Type B pancreatic cell (in vitro differentiated cells): ENCODE measurements at places on chromosomes 13 and 19. TPM values are rescaled to one million over a fixed set of nuclear protein-coding genes. Genes with fewer than 3 reads are reported as not detected.
A peak's percentile ranks its signal among the peaks of the same experiment; 100 is the strongest.

CABP5 gene
- total RNA-seq = not detected in 2 replicates

FUT2 gene
- 9.0 and 13.3 TPM in 2 replicates for total RNA-seq

CEACAM20 gene
- total RNA-seq = 2.3 TPM in 1 of 2 replicates, not detected in the other

PNMA8B gene
- 0.17 and 2.4 TPM in 2 replicates for total RNA-seq

DNA sequence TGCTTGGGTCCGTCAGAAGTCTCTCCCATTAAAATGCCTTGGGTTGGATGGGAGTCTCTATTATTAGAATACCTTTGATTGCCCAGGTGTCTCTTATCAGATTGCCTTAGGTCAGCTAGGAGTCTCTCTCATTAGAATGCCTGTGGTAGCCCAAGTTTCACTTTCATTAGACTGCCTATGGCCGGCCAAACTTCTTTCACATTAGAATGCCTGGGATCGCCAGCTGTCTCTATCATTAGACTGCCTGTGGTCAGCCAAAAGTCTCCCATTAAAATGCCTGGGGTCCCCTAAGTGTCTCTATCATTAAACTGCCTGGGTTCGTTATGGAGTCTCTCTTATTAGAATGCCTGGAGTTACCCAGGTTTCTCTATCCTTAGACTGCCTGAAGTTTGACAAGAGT, 1476.7 kb downstream of the UQCRFS1 start:
- H3K27ac ChIP-seq = no peak overlapping the region
- H3K36me3 ChIP-seq = peaks cover 42% of the 10 kb centered on the region
- DNase-seq = peak; percentile 7
- H3K27me3 ChIP-seq = no peaks in the 10 kb centered on the region
- H3K4me1 ChIP-seq = no peaks in the 10 kb centered on the region

DNA sequence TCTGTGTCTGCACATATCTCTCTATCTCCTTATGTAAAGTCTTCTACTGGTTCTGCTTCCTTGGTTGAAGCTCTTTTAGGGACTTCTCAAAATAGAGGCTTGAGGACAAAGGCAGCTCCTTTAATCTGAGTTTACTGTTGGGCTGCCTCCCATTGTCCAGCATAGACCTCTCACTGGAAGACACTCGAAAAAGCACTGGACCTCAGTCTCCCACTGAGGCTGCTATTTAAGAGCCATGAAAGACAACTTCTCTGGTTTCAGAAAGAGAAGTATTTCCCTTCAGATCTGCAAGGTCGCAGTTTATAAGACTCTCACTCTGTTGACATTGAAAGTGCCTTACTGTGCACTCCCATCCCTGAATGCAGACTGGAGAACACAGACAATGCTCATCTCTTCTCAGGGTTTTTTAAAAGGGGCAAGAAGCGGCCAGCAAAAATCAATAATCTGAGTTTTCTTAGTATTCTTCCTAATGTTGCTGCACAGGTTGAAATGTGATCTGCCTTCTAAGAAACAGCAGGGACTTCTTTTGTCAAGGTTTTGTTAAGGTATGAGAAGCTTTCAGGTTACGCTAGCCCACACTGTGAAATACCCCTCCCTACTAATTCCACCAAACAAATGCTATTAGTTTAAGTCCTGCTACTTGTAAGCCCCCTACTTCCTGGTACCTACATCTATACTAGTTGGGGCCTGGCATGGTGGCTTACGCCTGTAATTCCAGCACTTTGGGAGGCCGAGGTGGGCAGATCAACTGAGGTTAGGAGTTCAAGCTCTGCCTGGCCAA, 450.0 kb upstream of the SLC10A2 start:
- no peak overlapping the region for H3K27ac ChIP-seq
- H3K4me1 ChIP-seq = peaks cover 14% of the 10 kb centered on the region
- no peak overlapping the region for H3K4me3 ChIP-seq
- H3K36me3 ChIP-seq = no peaks in the 10 kb centered on the region
- no peak for DNase-seq

DNA sequence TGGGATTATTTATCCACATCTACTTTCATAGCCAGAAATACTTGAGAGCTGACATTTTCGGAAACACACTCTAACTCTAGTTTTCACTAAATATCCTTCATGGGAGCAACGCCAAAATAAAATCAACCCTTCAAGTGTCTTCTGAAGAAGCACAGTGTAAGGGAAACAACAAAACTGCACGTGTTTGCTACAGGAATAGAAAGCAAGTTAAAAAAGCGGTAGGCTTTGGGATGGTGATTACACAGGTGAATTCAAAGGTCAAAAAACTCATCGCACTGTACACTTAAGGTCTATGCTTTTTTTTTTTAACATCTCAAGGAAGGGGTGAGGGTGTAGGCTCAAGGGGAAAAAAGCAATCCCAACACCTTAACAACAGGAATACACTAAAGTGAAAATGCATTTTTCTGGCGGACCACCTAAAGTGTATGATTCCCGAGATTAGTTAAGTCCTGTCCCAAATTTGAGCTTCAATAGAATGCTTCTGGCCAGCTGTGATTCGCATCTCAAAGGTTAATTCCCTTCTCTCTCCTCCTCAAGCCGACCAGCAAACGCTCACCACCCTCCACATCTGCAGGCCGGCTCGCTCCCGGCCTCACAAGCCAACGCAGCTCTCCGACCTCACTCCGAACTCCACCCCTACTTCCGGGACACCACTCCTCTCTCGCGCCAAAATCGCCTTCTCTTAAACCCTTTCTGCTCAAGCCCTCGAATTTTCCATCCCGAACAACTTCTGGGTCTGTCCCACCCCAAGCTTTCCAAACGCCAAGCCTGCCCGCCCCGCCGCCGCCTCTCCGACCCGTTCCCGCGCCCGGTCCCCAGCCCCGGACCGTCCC, 1.1 kb downstream of the ARGLU1 start:
- H3K27me3 ChIP-seq = no peaks in the 10 kb centered on the region
- DNase-seq = no peak
- peak overlapping the region; percentile 94 for H3K4me3 ChIP-seq
- peak overlapping the region; percentile 96 for H3K27ac ChIP-seq
- H3K4me1 ChIP-seq = peaks cover 45% of the 10 kb centered on the region
- peaks cover 13% of the 10 kb centered on the region for H3K36me3 ChIP-seq
